ENCODE measurements at places on chromosomes 7 and 10.

GRCh38 chr7:620056-620455 lies 100.4 kb upstream of the PDGFA start:
- DNase-seq, result no peak

- peak; percentile 74 for DNase-seq
Measured at GRCh38 chr7:100691676-100692577, 2.1 kb downstream of the GIGYF1 start.

DNA sequence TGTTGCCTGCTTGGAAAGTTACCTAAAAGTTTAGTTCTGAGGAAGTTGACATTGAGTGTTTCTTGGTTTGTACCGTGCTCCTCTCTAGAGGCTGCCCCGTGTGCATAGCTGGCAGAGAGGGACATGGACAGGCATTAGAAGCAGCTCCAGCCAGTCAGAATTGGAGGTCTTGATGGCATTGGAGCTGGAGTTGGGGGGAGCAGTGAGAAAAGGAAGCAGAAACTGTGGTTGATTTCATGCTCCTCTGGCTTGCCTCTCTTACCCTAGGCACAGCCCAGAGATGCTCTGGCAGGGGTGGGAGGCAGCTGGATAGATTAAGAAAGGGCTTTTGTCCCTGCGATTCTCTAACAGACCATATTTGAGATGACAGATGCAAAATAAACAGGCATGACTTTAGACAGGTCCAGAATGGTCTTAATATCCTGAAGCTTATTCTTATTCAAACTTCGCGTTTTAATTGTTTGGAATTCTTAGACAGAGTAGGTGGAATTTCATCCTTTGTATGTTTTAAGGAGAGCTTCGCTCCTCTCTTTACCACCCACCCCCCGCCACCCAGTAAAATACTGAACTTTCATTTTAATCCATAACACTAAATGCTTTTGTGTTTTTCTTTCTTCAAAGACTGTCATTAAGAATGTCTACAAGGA lies 73.5 kb upstream of the GLCCI1 start:
- DNase-seq, result no peak

GRCh38 chr10:101261702-101262101 lies 32.4 kb upstream of the LBX1 start:
- no peak for DNase-seq

GRCh38 chr10:101133489-101134298 lies 2.6 kb downstream of the TLX1 start:
- DNase-seq, result no peak

- no peak for DNase-seq
Measured at GRCh38 chr7:19944363-19945120, 171.1 kb upstream of the TMEM196 start.

- DNase-seq, result no peak
Measured at GRCh38 chr10:103353281-103353680, 2.3 kb upstream of the PCGF6 start.
